B cell (primary cell): ENCODE measurements at places on chromosomes 13 and 19.
A peak's percentile ranks its signal among the peaks of the same experiment; 100 is the strongest.

DNA sequence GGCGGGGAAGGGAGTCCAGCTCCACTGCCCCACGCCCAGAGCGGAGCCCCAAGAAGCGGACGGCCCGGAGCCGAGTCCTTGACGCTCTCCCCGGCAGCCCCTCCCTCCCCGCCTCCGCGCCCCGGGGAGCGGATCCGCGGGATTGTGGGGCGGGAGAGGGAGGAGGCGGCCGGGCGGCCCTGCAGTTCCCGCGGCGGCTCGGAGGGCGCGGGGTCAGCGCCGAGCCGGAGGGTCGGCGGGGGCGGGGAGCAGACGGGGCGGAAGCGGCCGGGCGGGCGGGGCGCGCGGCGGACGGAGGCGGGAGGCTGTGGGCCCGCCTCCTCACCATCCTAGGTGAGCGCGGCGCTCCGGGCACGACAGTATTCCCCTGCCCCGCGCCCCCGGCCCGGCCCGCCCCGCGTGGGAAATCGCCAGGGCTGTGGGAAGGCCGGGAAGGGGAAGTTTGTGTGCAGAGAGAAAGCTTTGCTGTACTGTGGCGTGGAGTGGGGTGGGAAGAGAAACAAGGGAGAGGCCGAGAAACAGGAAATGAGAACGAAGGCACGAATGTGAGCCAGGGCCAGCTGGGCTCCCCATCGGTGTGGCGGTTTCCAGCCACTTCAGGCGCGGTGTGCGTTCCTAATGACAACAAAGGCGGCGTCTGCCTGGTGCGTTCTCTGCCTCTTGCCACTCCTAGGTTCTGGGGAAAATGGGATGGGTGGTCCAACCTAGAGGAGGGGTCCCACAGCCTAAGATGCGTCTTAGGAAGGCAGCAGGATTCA lies 1.3 kb upstream of the KLF12 start:
- H3K4me3 ChIP-seq = peak overlapping the region; percentile 82
- no peaks in the 10 kb centered on the region for H3K27me3 ChIP-seq
- H3K36me3 ChIP-seq = no peaks in the 10 kb centered on the region
- DNase-seq = peak; percentile 83

- no peaks in the 10 kb centered on the region for H3K36me3 ChIP-seq
- H3K27me3 ChIP-seq = no peaks in the 10 kb centered on the region
- no peak for DNase-seq
- no peak overlapping the region for H3K27ac ChIP-seq
Observed at GRCh38 chr13:32857077-32857476, 159.1 kb upstream of the KL start.

DNA sequence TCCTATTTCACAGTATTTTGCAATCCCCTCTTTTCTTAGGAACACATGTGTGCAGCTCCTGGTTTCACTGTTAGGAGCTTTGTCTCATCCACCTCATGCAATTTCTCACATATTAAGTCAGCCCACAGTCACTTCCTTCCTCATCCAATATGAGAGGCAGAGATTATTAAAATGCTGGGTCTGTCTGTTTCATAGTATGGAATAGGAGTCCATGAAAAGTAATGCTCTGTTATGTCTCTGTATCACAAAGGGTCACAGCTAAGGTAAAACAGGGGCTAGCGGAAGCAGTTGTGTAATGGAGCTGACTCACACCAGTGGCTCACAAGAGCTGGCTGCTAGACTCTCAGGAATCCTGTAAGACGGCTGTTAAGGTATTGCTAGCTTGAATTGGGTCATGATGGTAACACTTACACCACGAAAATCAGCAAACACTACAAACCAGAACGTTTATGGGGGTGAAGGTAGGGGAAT lies 216.5 kb downstream of the EFNB2 start:
- H3K27me3 ChIP-seq = no peaks in the 10 kb centered on the region
- H3K4me3 ChIP-seq = no peak overlapping the region
- no peaks in the 10 kb centered on the region for H3K4me1 ChIP-seq
- H3K36me3 ChIP-seq = no peaks in the 10 kb centered on the region
- DNase-seq = no peak
- H3K27ac ChIP-seq = no peak overlapping the region

- no peak overlapping the region for H3K4me3 ChIP-seq
- H3K4me1 ChIP-seq = peaks cover 42% of the 10 kb centered on the region
- no peak overlapping the region for H3K27ac ChIP-seq
- no peaks in the 10 kb centered on the region for H3K27me3 ChIP-seq
Observed at GRCh38 chr19:14409146-14410023, 9.8 kb downstream of the DDX39A start.

DNA sequence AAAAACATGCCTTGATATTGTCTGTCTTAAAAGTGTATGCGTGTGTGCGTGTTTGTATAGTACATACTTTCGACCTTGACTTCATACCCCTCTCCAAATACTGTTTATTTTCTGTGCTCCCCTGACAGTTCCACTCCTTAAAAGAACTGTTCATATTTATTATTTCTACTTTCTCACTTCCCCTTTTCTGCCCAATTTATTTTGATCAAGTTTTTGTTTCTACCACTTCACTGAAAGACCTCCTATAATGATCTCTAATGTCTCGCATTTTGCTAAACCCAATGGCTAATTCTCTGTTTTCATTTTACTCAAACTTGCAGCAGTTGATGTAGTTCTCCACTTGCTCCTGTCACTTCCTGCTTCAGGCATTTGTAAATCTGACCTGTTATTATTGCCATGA lies 426.1 kb upstream of the KLF12 start:
- peaks cover 23% of the 10 kb centered on the region for H3K4me1 ChIP-seq
- no peaks in the 10 kb centered on the region for H3K27me3 ChIP-seq
- no peaks in the 10 kb centered on the region for H3K36me3 ChIP-seq
- DNase-seq = peak; percentile 20
